ENCODE measurements at places on chromosomes 5 and 9. TPM values are rescaled to one million over a fixed set of nuclear protein-coding genes. Genes with fewer than 3 reads are reported as not detected.

DNA sequence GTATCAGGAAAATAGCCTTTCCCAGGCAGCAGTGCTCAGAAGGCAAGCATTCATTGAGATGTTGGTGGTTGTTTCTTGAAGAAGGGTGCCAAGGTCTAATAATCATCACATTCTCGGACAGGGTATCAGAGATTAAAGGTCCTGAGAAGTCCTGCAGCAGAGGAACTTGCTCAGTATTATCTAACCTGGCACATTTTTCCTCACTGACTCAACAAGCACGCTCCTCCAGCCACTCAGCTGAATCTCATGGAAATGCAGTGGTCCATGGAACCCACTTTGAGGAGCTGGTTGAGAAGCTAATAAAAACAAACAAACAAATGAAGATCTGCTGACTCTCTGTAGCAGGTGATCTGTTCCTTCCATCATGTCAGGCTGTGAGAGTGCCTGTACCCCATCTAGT lies 35.3 kb upstream of the ICE1 start:
- H3K27me3 ChIP-seq: no peaks in the 10 kb centered on the region
- H3K4me3 ChIP-seq: no peak overlapping the region
- no peaks in the 10 kb centered on the region for H3K36me3 ChIP-seq
- H3K4me1 ChIP-seq: no peaks in the 10 kb centered on the region
- DNase-seq: no peak
- H3K27ac ChIP-seq: no peak overlapping the region

DNA sequence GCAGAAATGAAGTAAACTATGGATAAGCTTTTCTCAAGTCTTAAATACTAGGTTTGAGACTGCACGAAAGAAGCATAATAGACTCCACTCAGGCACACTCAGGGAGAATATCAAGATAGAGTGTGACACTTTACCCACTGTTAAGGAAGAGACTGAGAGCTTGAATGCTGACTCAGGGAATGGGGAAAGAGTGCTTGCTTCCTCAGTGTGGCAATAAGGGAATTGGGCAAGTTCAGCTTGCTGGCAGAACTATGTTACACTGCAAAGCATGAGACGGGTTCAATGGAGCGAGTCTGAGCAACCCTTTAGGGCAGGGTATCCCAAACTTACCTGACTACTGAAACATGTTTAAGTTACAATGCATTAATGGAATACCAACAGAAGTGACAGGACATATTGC lies 237.7 kb upstream of the MEF2C start:
- H3K27ac ChIP-seq: no peak overlapping the region
- DNase-seq: no peak
- no peaks in the 10 kb centered on the region for H3K4me1 ChIP-seq
- H3K4me3 ChIP-seq: no peak overlapping the region

- H3K27me3 ChIP-seq: no peaks in the 10 kb centered on the region
- H3K27ac ChIP-seq: no peak overlapping the region
- H3K36me3 ChIP-seq: no peaks in the 10 kb centered on the region
- DNase-seq: no peak
- no peak overlapping the region for H3K4me3 ChIP-seq
Observed at GRCh38 chr5:91018200-91018599, 364.9 kb downstream of the ARRDC3 start.

- H3K27me3 ChIP-seq: no peaks in the 10 kb centered on the region
- no peak overlapping the region for H3K27ac ChIP-seq
- H3K4me1 ChIP-seq: peaks cover 24% of the 10 kb centered on the region
- no peaks in the 10 kb centered on the region for H3K36me3 ChIP-seq
- DNase-seq: no peak
Observed at GRCh38 chr9:126410229-126410628, 83.6 kb downstream of the MVB12B start.

DNA sequence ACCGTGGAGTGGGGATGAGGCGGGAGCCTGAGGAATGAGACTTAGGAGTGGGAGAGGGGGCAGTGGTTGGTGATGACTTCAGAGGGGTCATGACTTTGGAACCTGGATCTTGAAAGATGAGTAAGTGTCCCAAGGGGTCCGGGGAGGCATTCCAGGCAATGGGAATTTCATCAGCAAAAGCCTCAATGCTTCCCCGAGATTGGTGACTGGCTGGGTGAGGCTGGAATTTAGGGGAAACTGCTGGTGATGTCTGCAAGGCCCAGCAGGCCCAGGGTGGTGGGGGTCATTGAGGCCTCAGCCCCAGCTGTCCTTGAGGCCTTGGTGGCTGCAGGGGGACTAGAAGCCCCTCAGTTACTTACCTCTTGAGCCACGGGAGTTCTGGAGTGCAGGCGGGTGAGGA lies 7.5 kb downstream of the NDST1 start:
- no peaks in the 10 kb centered on the region for H3K4me1 ChIP-seq
- DNase-seq: no peak
- H3K27ac ChIP-seq: no peak overlapping the region
- no peaks in the 10 kb centered on the region for H3K27me3 ChIP-seq
- no peak overlapping the region for H3K4me3 ChIP-seq
- no peaks in the 10 kb centered on the region for H3K36me3 ChIP-seq

DNA sequence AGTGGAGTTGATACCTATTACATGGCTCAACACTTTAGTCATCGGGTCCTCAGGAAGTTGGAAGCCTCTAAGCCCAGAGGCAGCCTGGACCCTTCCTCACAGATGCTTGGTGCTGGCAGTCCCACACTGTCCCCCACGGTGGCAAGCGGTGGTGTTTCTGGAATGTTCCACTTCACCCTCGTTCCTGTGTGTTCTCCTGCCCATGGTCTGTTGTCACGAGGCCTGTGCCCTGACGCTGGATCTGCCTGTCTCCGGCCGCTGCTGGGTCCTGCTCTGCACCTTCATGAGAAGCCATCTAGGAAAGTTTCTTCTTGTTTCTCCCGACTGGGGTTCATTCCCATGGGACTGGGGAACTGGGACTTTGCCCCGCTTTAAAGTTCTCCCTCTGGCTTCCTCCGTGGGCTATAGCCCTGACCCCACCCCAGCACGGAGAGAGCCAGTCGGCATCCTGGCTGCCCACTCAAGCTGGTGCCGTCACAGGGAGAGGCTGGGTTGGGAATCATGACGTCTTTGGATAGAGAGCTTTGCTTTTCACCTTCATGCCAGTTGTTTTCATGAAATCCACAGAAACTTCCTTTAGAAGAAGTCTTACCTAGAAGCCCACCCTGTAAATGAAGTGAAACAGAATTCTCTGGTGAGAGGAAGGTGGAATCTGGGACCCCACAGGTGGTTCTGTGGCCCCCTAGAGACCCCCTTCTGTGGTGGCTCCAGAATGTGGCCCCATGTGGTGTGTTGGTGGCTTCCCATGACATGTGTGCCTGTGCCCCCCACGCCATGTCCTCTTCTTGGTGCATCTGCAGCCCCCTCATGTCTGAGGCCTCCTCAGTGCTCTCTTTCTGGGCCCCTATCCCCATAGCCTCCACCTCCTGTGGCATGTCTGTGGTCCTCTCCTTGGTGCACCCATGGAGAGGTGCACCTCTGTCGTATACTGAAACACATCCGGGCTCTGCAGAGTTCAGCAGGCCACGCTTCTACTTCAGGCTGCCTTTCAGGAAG lies 43.8 kb downstream of the TRIP13 start:
- no peak overlapping the region for H3K27ac ChIP-seq
- no peak overlapping the region for H3K4me3 ChIP-seq
- no peaks in the 10 kb centered on the region for H3K27me3 ChIP-seq
- H3K4me1 ChIP-seq: no peaks in the 10 kb centered on the region

DNA sequence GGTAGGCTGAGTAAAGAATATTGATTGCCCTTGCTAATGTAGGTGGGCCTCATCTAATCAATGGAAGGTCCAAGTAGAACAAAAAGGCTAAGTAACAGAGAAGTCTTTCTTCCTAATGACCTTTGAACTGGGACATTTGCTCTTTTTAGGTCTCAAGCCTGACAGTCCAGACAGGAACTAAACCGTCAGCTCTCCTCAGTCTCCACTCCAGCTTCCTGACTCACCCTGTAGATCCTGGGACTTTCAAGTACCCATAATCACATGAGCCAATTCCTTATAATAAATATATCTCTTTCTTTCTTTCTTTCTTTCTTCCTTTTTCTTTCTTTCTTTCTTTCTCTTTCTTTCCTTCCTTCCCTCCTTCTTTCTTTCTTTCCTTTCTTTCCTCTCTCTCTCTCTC lies 479.5 kb upstream of the PAPPA start:
- DNase-seq: no peak
- no peak overlapping the region for H3K4me3 ChIP-seq
- no peaks in the 10 kb centered on the region for H3K27me3 ChIP-seq
- H3K27ac ChIP-seq: no peak overlapping the region
- H3K36me3 ChIP-seq: no peaks in the 10 kb centered on the region
- no peaks in the 10 kb centered on the region for H3K4me1 ChIP-seq

DNA sequence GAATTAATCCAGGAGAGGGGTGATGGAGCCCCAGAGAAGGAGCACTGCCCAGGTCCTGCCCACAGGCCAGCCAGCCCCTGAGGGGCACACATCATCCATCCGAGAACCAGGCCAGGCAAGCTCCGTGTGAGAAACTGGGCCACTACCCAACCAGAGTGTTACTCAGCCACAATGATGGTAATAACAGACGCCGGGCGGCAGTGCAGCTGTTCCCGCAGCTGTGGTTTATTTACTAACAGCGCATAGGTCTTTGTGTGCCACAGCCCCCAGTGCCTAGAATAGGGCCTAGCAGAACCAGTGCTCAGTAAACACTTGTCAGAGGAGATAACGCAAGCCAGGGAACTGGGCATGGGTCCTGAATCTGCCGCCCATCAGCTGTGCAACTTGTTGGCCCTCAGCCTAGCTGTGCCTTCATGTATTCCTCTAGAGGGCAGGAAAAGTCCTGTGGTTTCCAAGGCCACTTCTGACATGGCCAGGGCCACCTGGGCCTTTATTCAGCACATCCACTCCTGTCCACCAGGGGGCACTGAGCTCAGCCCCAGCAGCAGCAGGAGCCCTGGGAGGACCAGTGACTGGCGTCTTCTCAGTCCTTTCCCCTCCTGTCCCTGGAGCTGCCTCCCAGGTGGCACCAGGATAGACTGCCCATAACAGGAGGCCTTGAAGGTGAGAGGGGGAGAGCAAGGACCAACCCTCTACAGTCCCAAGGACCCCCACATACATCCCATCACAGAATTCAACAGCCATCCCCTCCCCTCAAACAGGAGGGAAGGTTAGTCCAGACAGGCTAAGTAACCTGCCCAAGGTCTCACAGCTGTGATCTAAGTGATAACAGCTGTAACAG lies 2.1 kb downstream of the MXD3 start:
- no peaks in the 10 kb centered on the region for H3K27me3 ChIP-seq
- H3K4me1 ChIP-seq: peaks cover 34% of the 10 kb centered on the region
- no peaks in the 10 kb centered on the region for H3K36me3 ChIP-seq

- no peaks in the 10 kb centered on the region for H3K36me3 ChIP-seq
- no peak overlapping the region for H3K27ac ChIP-seq
- no peak for DNase-seq
- H3K4me3 ChIP-seq: peak overlapping the region; percentile 39
Observed at GRCh38 chr5:61625681-61626621, 293.9 kb downstream of the ZSWIM6 start.

GRCh38 chr9:96185518-96186156 lies 116.3 kb downstream of the HSD17B3 start:
- no peaks in the 10 kb centered on the region for H3K4me1 ChIP-seq
- no peaks in the 10 kb centered on the region for H3K27me3 ChIP-seq
- DNase-seq: no peak
- H3K36me3 ChIP-seq: no peaks in the 10 kb centered on the region
- no peak overlapping the region for H3K4me3 ChIP-seq
- no peak overlapping the region for H3K27ac ChIP-seq

DNA sequence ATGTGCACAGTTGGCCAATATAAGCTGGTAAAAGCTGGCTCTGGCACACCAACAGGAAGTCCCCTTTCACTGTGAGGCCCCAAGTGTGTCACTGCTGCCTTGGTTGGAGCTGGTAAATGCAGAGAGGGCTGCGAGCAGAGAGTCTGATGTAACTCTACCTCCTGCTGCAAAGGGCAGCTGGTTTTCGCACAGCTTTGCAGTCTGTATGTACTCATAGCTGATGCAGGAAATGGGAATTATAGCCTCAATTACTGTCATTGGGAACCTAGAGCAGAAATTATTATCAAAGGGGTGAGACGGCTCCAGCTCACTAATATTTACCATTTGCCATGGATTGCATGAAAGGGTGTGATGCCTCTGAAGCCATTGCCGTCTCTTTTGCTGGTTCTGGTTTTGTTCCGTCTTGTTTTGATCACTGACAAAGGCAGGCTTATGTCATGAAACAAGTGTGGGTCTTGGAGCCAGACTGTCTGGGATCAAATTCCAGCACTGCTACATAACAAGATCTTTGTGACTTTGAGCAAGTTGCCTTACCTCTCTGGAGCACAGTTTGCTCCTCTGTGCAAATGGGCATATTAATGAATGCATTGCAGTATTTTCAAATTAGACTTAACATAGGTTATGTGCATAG lies 124.3 kb upstream of the SLC25A48 start:
- no peak overlapping the region for H3K4me3 ChIP-seq
- H3K36me3 ChIP-seq: no peaks in the 10 kb centered on the region
- H3K27me3 ChIP-seq: no peaks in the 10 kb centered on the region

- H3K36me3 ChIP-seq: no peaks in the 10 kb centered on the region
- no peak overlapping the region for H3K27ac ChIP-seq
- no peak for DNase-seq
Observed at GRCh38 chr9:18888290-18888689, 144.7 kb downstream of the SAXO1 start.

- peak overlapping the region; percentile 0 for H3K4me3 ChIP-seq
- peaks cover 98% of the 10 kb centered on the region for H3K4me1 ChIP-seq
- H3K27me3 ChIP-seq: no peaks in the 10 kb centered on the region
Observed at GRCh38 chr5:148849461-148849860, 23.1 kb downstream of the ADRB2 start.

The DDX4 gene
- total RNA-seq: 0.92 TPM

The EQTN gene
- not detected for total RNA-seq

The KLF9 gene
- total RNA-seq: 10.4 TPM

The PCDHGB5 gene
- 0.42 TPM for total RNA-seq

The PRDM9 gene
- not detected for total RNA-seq

The EMB gene
- 141 TPM for total RNA-seq

The MARCHF3 gene
- total RNA-seq: 13.0 TPM
